ENCODE measurements at places on chromosomes 1 and 21.

GRCh38 chr1:160744199-160744851 lies 5.3 kb downstream of the SLAMF7 start:
- DNase-seq = no peak

GRCh38 chr21:29233256-29233546 lies 65.5 kb upstream of the BACH1 start:
- no peak for DNase-seq

DNA sequence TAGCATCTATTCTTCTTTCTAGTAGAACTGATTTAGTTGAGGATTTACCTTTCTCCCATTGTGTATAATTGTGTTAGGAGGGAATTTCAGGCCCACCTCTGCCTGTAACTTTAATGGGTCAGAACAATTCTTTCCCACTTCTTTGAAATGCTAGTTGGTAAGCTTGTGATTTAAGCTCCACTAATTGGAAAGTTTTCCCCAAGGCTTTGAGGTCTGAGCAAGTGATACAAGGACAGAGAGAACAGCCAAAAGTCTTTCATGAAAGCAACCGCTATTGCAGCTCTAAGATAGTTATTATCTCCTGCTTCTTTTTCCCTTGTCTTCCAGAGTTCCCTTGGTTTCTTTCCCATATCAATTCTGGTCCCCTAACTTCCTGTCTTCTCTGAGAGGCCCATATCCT lies 38.7 kb upstream of the PDC start:
- DNase-seq = no peak

DNA sequence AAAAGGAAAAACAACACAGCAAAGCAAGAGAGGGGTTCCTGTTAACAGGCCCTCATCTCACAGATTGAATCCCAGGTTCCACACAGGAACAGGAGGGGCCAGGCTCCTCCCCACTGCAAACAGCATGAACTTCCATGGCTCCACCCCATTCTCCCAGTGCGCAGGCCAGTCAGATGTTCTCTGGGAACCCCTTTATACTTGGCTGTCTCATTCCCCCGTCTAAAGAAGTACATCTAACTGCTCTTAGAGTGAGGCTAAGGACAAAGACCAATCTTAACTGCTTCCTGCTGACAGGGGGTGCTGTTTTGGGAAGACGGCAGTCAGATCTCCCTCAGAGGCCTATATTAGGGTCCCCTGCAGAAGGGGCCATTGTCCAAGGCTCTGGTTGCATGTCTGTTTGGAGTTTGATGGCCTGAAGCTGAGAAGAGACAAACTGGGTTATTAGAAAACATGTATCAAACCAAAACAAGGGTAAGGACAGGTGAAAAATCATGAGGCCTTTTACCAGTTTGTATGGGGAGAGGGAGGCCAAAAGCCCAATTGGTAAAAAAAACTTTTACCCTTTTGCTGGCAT lies 10.5 kb upstream of the NASP start:
- DNase-seq = no peak

DNA sequence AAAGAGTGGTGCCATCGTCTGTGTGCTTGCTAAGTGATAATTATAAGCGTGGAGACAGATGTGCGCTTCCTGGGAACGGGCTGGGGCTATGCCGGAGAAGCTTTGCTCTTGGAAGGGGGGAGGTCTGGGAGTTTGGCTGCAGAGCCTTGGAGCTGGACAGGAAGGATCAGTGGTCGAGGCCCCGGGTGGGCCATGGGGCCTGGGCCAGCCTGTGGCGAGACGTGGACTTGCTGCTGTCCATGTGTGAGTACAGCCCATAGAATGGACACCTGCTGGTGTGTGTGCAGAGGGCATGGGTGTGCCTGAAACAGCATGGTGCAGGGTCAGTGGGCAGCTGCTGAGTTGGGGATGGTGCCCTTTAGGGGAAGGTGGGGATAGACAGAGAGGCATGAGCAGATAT lies 121.3 kb downstream of the PCBP3 start:
- no peak for DNase-seq

- DNase-seq = no peak
Measured at GRCh38 chr1:109530457-109531087, 9.1 kb upstream of the GPR61 start.

- no peak for DNase-seq
Measured at GRCh38 chr1:230868736-230869385, 540 bp upstream of the C1orf198 start.
